IMR-90 (cell line): ENCODE measurements at places on chromosomes 7 and 10. TPM values are rescaled to one million over a fixed set of nuclear protein-coding genes. Genes with fewer than 3 reads are reported as not detected.

The SPAM1 gene
- total RNA-seq, result not detected in 2 replicates

- no peak for DNase-seq
Measured at GRCh38 chr7:130708001-130708400, 21.7 kb upstream of the TSGA13 start.

DNA sequence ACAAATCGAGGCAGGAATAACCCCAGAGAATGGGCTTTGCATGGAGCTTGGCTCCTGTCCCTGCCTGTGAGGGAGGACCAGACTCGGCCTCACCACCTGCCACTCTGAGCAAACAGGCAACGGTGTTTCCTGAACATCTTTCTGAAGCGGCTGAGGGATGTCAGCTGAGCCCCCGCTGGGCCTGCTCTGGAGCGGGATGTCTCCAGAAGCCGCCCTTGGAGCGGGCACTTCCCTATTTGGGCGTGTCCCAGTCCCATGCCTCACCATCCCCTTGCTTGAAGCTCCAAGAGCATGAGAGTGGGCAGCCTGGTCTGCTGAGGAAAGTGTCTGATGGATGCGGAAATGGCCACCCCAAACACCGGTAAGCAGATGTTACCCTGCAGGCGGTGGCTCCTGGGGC lies 10.2 kb downstream of the ALKBH4 start:
- no peak for DNase-seq

The RSPH10B2 gene
- not detected in 2 replicates for total RNA-seq

GRCh38 chr10:14648946-14649345 lies 125.8 kb downstream of the FAM107B start:
- no peak for DNase-seq

The SEMA3E gene
- 0.72 and 1.1 TPM in 2 replicates for total RNA-seq

- DNase-seq, result peak; percentile 44
Measured at GRCh38 chr10:4434516-4435071, 391.4 kb upstream of the AKR1E2 start.

- peak; percentile 29 for DNase-seq
Measured at GRCh38 chr10:67790534-67791408, 47.2 kb downstream of the DNAJC12 start.

The PRKG1 gene
- total RNA-seq, result 18.3 and 22.5 TPM in 2 replicates

GRCh38 chr7:130358471-130358870 lies 13.9 kb downstream of the CPA5 start:
- DNase-seq, result no peak

- DNase-seq, result no peak
Measured at GRCh38 chr10:86524225-86524962, 2.8 kb upstream of the WAPL start.

The THNSL1 gene
- 2.0 and 3.6 TPM in 2 replicates for total RNA-seq

GRCh38 chr7:135718794-135719437 lies 9.1 kb downstream of the SLC13A4 start:
- no peak for DNase-seq

DNA sequence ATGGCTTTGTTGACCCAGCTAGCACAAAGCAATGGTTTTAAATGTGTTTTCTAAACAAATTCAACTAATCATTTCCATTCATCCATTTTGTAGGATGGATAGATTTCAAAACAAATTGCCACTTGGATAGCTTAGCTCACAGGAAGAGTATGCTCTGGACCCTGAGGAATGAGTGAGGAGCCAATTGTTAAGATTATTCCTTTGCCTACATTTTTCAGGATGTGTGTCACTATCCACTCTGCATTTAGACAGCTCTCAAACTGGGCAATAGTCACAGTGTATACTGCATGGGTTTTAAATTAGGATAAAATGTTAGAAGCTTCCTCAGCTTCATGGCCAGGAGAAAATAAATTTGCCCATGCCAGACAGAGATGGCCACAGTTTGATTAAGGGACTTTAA lies 605.6 kb upstream of the TEX47 start:
- DNase-seq, result no peak

DNA sequence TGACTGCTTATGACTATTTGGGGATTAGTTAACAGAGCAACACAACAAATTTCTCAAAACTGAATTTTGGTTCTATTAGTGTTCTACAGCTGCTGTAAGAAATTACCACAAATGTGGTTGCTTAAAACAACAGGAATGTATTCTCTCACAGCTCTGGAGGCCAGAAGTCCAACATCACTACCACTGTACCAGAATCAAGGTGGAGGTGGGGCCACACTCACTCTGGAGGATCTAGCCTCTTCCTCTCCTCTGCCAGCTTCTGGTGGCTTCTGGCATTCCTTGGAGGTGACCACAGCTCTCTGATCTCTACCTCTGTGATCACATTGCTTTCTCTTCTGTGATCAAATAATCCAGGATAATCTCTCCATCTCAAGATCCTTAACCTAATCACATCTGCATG lies 194.7 kb upstream of the BMPER start:
- DNase-seq, result peak; percentile 14

GRCh38 chr10:34477249-34477648 lies 337.8 kb downstream of the PARD3 start:
- no peak for DNase-seq

DNA sequence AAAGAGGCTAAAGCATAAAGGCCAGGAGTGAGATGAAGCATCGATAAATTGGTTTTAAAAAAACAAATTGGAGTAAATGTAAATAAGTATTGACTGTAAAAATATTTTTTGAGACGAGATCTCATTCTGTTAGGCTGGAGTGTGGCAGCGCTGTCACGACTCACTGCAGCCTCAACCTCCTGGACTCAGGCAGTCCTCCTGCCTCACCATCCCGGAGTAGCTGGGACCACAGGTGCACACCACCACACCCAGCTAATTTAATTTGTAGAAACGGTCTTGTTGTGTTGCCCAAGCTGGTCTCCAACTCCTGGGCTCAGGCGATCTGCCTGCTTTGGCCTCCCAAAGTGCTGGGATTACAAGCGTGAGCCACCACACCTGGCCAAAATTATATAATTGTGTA lies 17.8 kb downstream of the HNRNPA2B1 start:
- no peak for DNase-seq

DNA sequence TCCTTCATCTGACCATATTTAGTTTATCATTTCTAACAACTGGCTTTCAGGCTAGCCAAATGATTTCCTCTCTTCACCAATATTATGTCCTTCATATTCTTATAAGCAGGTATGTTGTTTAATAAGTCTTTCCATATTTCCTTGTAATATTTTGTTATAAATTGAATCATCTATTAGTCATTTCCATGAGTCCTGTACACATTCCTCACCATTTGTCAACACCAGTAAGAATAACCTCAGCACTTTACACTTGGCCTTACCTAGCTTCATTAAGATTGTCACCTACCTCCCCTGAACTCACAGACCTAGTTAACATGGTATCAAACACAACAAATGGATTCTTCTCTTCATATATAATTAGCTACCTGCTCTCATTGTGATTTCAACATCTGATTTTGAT lies 282.3 kb downstream of the SEMA3D start:
- DNase-seq, result no peak

DNA sequence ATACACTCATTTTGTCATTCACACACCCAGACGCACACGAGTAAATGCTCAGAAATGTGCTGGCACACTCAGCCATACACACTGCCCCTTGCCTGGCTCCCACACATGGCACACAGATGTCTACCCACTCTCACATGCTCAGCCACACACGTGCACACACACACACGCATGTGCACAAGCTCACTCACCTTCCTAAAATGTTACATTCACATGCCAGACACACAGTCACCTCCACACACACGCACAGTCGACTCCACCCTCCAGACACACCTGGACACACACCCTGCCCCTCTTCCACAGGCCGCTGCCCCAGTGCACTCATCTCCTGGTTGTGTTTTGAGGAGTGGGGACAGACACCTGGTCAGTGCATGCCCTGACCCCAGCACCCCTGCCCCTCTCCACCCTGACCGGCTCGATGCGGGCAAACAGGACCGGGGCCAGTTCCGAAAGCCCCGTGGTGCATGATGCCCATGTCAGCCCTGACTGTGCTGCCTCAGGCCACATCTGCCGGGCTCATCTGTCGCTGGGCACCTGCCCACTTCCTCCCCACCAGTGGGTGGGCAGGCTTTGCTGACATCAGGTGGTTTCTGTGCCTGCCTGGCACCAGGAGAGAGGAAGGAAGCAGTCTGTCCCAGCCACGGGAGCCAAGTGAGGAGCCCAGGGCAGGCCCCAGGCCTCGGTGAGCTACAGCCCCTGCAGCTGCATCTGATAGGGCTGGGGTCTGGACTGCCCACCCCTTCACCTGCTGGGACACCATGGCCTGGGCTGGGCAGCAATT lies 84.9 kb upstream of the ZNF716 start:
- no peak for DNase-seq

The GSTO2 gene
- total RNA-seq, result 1.9 and 2.3 TPM in 2 replicates

The GJC3 gene
- not detected in 2 replicates for total RNA-seq

- DNase-seq, result no peak
Measured at GRCh38 chr7:158301207-158301606, 286.4 kb downstream of the PTPRN2 start.

- peak; percentile 55 for DNase-seq
Measured at GRCh38 chr10:114698271-114699061, 40.4 kb upstream of the ABLIM1 start.

The OR6B1 gene
- total RNA-seq, result not detected in 2 replicates

- DNase-seq, result no peak
Measured at GRCh38 chr7:15543256-15543655, 18.6 kb downstream of the AGMO start.

The SP8 gene
- total RNA-seq, result not detected in 2 replicates

- DNase-seq, result no peak
Measured at GRCh38 chr10:89209718-89210117, 2.6 kb upstream of the CH25H start.

The PIK3CG gene
- under 0.01 TPM in 2 replicates for total RNA-seq
